ENCODE measurements at places on chromosomes 1 and 21. TPM values are rescaled to one million over a fixed set of nuclear protein-coding genes. Genes with fewer than 3 reads are reported as not detected.

- no peak for DNase-seq
Observed at GRCh38 chr21:31345136-31345535, 1.1 kb upstream of the TIAM1 start.

- DNase-seq = no peak
Observed at GRCh38 chr1:44853201-44853600, 10.1 kb upstream of the PTCH2 start.

- no peak for DNase-seq
Observed at GRCh38 chr1:20950679-20951078, 163.6 kb upstream of the HP1BP3 start.

DNA sequence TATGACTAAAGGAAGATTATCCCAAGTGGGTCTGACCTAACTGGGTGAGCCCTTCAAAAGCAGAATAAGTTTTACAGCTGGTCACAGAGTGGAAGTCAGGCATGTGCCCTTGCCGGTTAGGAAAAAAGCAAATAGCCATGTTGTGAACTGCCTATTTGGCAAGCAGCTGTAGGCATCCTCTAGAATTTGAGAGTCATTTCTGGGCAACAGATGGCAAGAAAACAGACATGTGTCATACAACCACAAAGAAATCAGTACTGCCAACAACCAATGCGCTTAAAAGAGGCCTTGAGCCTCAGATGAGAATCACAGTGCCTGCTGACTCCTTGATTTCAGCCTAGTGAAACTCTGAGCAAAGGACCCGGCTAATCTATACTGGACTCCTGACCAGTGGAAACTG lies 26.8 kb downstream of the LRRC53 start:
- no peak for DNase-seq

DNA sequence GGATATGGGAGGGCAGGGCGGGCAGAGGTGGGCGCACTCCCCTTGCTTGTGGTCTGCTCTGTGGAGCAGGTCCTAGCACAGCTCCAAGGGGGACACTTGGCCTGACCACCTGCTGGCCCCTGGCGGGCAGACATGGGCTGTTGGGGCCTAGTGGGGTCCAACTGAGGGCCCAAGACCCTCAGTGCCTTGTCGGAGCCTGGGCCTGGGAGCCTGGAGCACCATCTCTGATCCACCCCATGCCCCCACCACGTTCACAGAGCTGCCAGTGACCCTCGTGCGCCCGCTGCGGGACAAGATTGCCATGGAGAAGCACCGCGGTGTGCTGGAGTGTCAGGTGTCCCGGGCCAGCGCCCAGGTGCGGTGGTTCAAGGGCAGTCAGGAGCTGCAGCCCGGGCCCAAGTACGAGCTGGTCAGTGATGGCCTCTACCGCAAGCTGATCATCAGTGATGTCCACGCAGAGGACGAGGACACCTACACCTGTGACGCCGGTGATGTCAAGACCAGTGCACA lies 70.6 kb downstream of the OBSCN start:
- no peak for DNase-seq

- no peak for DNase-seq
Observed at GRCh38 chr1:209924390-209924789, 13.6 kb upstream of the SYT14 start.

DNA sequence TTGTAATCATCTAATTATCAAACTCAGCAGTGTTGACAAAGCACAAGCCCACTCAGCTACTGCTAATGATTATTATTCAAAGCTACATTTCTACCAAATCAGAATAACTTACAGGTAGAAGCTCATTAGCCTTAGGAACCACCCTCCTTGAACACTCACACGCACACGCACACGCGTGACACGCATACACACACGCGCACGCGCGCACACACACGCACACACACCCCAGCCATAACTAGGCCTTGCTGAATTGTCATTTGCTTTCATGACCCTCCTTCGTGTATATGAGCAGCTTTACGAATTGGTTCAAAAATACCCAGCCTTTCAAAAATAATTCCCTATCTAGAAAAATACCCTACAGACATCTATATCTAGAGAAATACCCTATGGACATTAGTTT lies 195.6 kb downstream of the SMYD3 start:
- DNase-seq = no peak

- DNase-seq = no peak
Observed at GRCh38 chr21:28614791-28615190, 377.9 kb downstream of the LTN1 start.

GRCh38 chr1:10802944-10803715 lies 6.7 kb upstream of the CASZ1 start:
- DNase-seq = no peak

- DNase-seq = no peak
Observed at GRCh38 chr1:6591222-6591621, 11.4 kb downstream of the ZBTB48 start.

DNA sequence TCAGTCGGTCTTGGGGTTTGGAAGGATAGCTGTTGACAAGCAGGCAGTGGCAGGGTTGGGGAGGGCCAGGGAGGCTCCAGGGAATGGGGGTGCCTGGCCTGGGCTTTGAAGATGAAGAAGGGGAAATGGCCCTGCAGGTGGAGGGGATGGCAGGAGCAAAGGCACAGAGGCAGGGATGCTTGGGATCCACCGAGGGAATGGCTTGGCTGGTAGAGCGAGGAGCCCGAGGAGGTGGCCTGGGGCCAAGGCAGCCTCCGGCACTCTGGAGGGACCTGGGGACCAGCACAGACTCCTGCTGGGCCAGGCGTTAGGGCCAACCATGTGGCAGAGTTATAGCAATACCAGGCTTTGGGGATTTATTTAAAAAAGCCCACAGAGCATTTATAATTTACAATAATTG lies 62.9 kb upstream of the EDN2 start:
- no peak for DNase-seq

DNA sequence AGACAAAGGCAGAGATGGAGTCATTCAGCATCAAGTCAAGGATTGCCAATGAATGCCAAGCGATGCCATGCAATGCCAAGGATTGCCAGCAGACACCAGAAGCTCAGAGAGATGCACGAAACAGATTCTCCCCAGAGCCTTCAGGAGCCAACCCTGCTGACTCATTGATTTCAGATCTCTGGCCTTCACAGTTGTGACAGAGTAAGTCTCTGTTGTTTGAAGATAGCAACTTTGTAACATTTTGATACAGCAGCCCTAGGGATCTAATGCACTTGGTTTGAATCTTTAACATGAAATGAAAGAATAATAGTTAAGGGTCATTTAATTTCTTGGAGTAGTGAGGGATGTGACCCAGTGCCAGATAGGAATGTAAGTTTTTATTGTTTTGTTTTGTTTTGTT lies 287.4 kb upstream of the RUNX1 start:
- DNase-seq = no peak

DNA sequence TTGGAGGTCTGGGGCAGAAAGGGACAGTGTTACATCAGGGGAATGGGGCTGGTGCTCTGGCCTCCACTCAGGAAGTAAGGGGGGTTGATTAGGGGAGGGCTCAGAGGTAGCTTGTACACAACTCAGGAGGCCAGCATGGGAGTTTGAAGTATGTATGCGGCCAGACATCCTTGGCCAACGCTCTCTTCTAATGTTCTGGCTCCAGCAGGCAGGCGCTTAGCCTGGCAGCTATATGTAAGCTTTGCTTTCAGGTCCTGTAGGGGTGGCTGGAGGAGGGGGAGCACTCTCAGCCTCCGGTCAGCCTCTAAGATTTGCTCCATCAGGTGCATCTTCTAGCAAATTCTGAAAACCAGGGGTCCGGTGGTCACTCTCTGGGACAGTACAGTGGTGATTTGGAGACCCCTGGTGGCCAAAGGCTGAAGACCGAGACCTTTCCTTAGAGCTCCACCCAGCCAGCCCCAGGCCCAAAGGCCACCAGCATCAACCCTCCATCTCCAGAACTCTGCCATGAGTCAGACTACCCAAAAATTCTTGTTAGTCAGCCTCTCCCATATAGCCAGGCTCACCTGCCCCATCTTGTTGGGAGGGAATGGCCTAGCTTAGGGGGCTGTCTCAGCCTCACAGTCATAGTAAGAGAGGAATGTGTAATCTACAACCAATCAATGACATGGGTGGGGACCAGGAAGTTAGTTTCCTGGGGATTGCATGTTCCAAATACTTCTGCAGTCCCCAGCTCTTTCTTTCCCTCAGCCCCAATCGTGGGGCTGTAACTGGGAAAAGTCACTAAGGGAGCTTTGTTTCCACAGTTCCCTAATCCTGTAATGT lies 9.7 kb upstream of the COL8A2 start:
- no peak for DNase-seq

DNA sequence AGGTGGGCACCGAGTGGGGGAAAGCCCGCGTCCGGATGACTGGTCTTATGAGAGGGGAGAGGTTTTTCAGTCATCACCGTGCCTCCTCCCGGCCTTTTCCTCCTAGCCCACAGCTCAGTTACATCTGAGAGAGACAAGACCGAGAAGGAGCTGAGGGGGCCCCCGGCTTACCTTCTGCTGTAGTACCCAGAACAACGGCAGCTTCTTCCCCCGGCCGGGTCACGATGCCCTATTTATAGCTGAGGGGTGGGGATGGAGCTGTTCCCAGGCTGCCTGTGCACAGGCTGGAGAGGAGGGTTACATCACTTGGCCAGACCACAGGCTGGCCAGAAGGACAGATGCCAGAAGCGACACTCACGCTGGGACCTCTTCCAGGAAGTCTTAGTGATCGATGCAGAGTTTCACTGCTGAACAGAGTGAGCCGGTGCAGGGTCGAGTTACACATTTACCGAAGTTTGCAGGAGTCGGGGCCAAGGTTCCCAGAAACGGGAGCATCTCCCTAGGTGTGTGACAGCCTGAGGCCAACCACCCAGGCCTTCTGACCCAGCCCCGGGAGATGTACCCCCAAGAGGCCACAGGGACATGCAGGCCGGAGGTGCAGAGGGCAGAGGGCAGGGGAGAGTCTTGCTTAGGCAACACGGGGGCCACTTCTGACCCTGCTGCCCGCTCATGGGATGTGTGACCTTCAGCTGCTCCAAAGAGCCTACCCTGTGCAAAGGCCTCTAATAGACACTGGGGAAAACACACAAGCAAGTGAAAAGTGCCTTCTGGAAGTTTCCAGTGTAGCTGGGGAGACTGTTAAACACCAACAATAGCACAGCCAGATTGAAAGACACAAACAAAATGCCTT lies at the start of gene AGT:
Gene AGT, minus strand, starts transcription at position 208 of the 850 bp plus-strand sequence. CDS start 3,299 bp downstream, outside the sequence.
- DNase-seq = no peak

GRCh38 chr1:38235705-38236104 lies 189.1 kb upstream of the POU3F1 start:
- peak; percentile 9 for DNase-seq

DNA sequence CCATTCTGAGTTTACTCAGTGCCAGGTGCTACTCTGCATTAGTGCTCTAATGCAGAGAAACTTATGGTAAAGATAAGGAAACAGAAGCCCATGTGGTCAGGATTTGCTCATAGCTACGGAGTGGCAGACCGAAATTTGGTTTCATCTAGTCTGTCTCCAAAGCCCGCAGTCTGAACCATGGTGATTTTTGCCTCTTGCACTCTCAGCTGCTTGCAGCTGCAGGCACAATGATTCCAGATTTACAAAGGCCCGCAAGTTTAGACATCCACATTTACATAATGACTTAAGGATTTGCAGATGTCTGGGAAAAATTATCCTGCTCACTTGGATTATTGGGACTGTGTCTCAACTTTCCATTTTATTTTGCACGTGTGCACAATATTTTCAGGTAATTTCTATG lies 161.3 kb upstream of the KCNJ6 start:
- DNase-seq = no peak

GRCh38 chr1:8031176-8031785 lies 5.2 kb upstream of the ERRFI1 start:
- DNase-seq = peak; percentile 63

- no peak for DNase-seq
Observed at GRCh38 chr1:162930976-162931560, 70.1 kb upstream of the CCDC190 start.

GRCh38 chr1:90718411-90719329 lies 1.6 kb upstream of the BARHL2 start:
- DNase-seq = peak; percentile 69

- no peak for DNase-seq
Observed at GRCh38 chr21:24658926-24659325, 948.4 kb downstream of the MRPL39 start.

- DNase-seq = no peak
Observed at GRCh38 chr1:217004776-217005436, 281.7 kb upstream of the ESRRG start.

DNA sequence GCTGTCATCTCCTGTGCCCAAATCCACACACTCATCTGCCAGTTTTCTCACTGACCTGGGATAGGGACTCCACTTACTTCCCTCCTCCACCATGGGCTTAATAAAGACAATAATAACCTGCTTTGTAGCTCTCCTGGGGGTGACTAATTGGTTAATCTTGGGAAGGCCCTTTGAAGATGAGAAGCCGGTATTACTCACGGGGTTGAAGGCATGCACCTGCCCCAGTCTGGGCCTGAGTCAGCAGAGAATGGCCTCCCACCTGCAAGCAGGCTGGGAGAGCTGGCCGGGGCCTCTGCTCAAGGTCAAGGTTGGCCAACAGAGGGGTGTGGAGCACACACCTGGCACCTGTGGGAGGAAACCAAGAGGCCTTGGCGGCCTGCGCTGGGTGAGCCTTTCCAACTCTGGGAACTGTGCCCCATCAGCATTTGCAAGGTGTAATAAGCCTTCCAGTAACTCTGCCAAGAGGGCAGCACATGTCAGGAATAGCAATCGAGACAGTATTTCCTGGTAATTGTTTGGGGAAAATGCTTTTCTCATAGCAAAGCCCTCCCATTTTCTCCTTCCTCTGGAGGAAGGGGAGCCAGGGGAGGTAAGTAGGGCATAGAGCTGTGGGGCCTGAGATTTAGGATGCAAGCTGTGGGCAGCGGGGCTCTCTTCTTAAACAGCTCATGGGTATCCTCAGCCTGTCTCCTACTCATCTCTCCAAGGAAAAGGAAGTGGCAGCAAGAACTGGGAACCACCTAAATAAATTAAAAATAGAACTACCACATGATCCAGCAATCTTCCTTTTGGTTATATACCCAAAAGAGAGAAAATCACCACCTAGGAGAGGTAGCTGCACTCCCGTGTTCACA lies 49.0 kb downstream of the TOMM20 start:
- no peak for DNase-seq

Gene S100A16
- 0.43 TPM for total RNA-seq

Gene CTTNBP2NL
- total RNA-seq = 32.7 TPM

Gene CAPN8
- not detected for total RNA-seq

Gene BATF3
- 6.9 TPM for total RNA-seq

Gene AMIGO1
- 2.3 TPM for total RNA-seq

Gene PLPP3
- total RNA-seq = 0.79 TPM

Gene ERICH3
- not detected for total RNA-seq

Gene OR2L2
- not detected for total RNA-seq

Gene SH2D5
- 1.1 TPM for total RNA-seq

Gene PTBP2
- total RNA-seq = 29.1 TPM

Gene STK40
- 93.2 TPM for total RNA-seq

Gene ILDR2
- not detected for total RNA-seq

Gene ARHGEF19
- total RNA-seq = 5.8 TPM

Gene EFNA1
- total RNA-seq = 1.0 TPM
